ENCODE measurements at places on chromosomes 4 and X.

DNA sequence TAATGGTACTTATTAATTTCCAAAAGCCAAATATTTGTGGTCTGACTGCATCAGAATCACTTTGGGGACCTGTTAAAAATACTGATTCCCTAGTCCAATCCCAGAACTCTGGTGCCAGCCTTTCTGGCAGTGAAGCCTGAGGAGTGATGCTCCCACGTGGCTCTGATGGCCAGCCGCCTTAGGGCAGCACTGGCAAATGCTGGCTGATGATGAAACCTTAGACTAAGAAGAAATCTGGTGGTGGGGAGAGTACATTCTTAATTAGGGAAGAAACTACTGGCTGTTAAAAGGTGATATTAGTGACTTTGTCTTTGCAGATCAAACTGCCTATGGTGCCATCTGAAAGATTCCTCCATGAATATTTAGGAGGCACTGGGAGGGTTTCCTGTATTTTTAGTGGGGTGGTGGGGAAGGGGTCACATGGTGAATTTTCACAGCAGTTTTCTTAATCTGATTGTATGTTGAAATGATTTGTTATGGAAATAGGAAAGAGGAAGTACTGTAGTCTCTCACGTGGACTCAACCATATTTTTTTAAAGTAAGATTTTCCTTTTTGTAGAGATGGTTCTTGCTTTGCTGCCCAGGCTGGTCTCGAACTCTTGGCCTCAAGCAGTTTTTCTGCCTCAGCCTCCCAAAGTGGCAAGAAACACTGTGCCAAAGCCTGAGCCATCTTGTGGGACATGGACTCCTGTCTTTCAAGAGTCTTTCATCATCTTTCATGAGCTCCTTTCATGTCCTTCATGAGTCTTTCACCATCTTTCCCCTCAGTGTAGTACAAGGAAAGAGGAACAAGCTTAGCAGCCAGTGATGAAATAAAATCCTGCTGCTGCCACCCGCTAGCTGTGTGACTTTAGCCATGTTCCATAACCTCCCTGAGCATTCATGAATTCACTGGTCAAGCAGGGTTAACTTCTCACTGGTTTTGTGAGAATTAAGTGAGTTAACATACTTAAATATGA lies 90.8 kb downstream of the ZNF330 start:
- no peak for DNase-seq

DNA sequence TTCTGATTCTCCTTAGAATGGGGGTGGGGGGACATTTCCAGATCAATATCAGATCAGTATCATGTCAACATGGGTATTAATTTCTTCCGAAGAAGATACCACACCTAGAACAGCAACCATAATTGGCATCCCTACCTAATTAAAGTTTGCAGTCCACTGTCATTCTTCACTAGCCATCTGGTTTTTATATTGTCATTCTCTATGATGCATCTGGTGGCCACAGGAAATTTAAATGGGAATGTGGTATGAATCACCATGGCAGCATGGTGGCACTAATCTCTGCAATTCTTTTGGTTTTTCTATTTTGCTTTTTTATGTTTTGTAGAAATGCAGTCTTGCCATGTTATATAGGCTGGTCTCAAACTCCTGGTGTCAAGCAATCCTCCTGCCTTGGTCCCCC lies 16.6 kb upstream of the UBE2D3 start:
- no peak for DNase-seq

- no peak for DNase-seq
Observed at GRCh38 chrX:153438532-153438931, 7.3 kb downstream of the TREX2 start.

GRCh38 chrX:154123241-154124219 lies 20.5 kb upstream of the OPN1LW start:
- peak; percentile 26 for DNase-seq

GRCh38 chr4:108619372-108620100 lies 840 bp upstream of the RPL34 start:
- peak; percentile 49 for DNase-seq

DNA sequence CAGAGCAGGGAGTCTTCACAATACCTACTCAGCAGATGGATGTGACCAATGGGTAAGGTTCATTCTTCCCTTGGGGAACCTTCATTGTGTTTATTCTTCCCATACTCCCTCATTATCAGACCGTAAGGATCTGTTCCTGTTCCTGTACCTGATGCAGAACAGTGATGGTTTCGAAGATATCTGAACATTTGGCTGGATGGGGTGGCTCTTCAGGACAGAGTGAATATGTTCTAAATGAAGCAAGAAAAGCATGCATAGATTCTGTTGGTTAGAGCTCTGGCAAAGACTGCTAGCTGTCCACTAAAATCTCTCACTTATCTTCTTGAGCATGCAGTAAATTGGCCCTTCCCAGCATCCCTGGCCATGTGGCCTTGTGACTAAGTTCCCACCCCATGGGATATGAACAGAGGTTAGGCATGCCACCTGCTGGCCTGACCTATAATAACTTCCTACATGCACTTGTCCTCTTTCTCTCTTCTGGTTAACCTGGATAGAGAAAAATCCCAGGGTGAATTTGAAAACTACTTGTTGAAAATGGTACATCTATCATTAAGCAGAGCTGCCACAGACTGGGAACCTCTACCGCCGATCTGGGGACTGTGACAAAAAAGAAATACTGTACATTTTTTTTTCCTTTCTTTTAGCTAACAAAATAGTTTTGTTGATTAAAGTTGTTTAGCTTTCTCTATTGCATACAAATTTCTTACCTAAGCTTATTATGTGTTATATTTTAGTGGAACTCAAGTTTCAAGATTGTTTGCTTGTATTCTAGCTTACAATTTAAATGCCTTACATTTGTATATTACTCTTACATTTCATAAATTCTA lies 60.0 kb upstream of the BANK1 start:
- DNase-seq: peak; percentile 53

GRCh38 chr4:22514001-22514400 lies 1.9 kb downstream of the ADGRA3 start:
- no peak for DNase-seq

DNA sequence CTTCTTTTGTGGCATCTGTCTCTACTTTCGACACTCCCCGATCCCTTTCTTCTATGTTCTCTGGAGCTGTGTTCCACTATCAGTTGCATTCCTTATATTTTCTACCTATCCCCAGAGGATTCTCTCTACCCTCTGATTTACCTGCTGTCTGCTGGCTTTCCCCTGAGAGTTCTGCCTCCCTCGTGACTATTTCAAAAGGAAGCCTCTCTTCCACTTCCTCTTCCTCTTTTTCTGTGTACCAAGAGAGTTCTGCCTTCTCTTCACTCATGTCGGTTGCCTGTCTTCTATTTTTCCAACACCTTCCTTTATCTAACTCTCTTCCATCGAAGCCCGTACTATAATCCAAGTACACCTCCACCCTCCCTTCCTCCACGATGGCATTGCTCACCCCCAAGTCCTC lies 631.7 kb downstream of the SMARCA1 start:
- DNase-seq: no peak

GRCh38 chr4:101464596-101464995 lies 117.3 kb upstream of the PPP3CA start:
- no peak for DNase-seq

DNA sequence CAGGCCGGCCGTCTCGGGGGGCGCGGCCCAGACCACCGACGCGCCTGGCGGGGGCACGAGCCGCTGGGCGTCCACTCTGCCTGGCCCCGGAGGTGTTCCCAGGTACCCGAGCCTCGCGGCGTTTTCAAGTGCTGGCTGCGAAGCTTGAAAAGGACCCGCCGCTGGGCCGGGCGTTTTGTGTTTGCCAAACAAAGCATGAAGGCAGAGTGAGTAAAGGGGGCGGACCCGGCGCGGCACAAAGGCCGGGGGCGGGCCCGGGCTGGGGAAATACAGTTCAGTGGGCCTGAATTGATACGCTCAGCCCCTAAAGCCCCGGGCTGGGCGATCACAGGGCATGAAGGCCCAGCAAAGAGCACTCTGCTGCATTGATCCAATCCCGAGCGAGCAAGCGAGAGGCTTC lies 65.4 kb downstream of the SOX3 start:
- no peak for DNase-seq

GRCh38 chr4:78372355-78372988 lies 179.1 kb upstream of the ANXA3 start:
- no peak for DNase-seq

DNA sequence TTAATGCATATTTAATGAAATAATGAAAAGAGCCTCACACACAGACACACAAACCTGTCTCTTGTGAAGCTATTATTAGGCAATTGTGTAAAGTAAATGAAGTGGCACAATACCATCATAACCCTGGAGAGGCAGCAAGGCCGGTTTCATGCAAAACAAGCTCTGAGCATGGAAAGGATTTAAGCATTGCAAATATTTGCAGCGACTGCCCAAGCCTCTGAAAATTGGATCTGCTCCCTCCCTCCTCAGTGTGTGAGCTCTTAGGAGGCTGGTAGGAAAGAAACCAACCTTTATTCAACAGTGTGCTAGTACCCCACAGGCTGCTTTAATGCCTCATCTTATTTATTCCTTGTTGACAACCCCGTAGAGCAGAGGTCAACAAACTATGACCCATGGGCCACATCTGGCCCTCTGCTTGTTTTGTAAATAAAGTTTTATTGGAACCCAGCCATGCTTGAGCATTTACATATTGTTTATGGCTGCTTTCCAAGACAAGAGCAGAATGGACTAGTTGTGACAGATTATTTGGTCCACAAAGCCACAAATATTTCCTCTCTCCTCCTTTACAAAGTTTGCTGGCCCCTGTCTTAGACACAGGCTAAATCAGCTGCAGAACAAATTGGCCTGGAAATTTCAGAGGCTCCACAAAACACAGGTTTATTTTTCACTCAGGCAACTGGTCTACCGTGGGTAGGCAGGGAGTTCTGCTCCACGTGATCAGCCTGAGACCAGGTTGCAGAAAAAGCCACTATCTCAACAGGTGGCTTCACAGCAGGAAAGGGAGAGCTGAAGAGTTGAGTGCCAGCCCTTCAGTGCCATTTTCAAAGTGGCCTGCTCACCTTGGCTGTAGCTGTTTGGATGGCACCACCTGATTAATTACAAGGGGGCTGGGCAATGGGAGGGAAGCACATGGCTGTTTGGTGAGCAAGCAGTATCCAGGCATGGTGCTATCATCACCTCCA lies 16.8 kb downstream of the RS1 start:
- no peak for DNase-seq

- DNase-seq: peak; percentile 59
Observed at GRCh38 chr4:143558823-143559756, 45.6 kb downstream of the SMARCA5 start.

- no peak for DNase-seq
Observed at GRCh38 chr4:128517096-128517738, 229.6 kb upstream of the PGRMC2 start.

- no peak for DNase-seq
Observed at GRCh38 chr4:96775501-96775900, 935.6 kb downstream of the PDHA2 start.

- DNase-seq: peak; percentile 39
Observed at GRCh38 chr4:152535360-152535902, 461 bp downstream of the FBXW7 start.

DNA sequence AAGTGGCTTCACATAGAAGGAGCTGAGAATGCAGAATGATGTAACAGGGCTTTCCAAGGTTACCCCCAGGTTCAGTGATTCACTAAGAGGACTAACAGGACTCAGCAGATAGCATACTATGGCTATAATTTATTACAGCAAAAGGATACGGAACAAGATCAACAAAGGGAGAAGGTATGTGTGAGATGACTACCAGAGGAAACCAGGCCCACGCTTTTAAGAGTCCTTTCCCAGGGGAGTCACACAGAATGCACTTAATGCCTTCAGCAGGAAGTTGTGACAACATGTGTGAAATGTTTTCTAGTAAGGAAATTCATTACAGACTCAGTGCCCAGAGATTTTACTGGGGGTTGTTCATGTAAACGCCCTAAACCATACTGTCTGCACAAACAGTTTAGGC lies 373.6 kb upstream of the MAGEB2 start:
- DNase-seq: no peak

DNA sequence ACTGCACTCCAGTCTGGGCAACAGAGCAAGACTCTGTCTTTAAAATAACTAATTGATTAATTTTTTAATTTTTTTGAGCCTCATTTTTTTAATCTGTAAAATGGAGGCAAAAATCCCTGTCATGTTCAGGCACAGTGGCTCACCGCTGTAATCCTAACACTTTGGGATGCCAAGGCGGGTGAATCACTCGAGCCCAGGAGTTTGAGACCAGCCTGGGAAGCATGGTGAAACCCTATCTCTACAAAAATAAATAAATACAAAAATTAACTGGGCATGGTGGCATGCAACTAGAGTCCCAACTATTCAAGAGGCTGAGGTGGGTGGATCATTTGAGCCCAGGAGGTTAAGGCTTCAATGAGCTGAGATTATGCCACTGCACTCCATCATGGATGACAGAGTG lies 15.4 kb downstream of the AMTN start:
- no peak for DNase-seq

- no peak for DNase-seq
Observed at GRCh38 chrX:136210806-136211205, 40.4 kb downstream of the MAP7D3 start.

- no peak for DNase-seq
Observed at GRCh38 chr4:174860588-174860987, 31.5 kb upstream of the GLRA3 start.

- DNase-seq: peak; percentile 36
Observed at GRCh38 chrX:155819966-155820491, 61.1 kb upstream of the VAMP7 start.

DNA sequence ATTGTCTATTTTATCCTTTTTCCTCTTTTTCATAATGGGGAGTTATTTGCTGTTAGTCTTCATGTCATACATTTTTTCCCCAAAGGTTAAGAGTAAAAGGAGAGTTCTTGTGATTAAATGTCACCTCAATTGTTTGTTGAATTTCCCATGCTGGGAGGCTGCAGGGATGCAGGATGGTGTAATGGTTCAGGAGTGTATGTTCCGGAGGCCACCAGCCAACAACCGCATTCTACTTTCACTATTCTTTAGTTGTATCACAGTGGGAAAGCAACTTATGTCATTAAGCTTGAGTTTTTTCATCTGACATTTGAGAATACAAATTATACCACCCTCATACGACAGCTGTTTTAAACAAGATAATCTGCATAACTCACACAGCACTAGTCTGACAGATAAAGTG lies 15.4 kb downstream of the AFP start:
- DNase-seq: no peak

DNA sequence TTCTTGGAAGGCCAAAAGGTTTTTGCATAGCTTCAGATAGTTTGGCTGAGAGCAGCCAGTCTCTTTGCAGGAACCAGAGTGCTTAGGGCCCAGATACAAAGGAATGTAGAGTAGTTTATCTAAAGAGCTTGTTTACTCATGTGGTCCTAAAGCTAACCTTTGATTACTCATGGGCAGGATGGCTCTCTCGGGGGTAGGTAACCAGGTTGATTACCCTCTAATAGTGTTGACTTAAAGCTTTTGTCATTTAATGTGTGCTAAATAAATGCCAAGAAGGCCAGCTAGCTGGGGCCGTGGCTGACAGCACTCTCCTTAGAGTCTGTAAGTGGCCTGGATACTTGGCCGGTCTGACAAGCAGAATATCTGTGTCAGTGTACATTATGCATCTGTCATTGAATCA lies 69.7 kb upstream of the MAGEB16 start:
- no peak for DNase-seq

DNA sequence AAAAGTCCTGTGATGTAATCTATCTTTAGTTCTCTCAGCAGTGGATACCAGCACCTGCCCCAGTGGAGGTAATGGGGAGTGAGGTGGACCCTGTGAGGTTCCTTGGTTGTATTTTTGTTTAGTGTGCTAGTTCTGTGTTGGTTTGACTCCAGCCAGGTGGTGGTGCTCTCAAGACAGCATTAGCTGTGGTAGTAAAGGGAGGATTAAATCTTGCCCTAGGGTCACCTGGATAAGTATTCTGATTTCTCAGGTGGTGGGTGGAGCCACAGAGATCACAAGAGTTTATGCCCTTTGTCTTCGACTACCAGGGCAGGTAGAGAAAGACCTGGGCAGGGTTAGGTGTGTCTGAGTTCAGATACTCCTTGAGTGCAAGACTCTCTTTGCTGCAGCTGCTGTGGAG lies 176.3 kb upstream of the EDA2R start:
- no peak for DNase-seq

All from stimulated activated CD4-positive, alpha-beta T cell treated with anti-CD3 and anti-CD28 coated beads, Interleukin-2, amount 100 ng/mL, for 24 hours (primary cell).